Stimulated activated CD4-positive, alpha-beta T cell treated with anti-CD3 and anti-CD28 coated beads, Interleukin-15, amount 100 ng/mL, for 48 hours (primary cell): ENCODE measurements at places on chromosomes 2 and 18.
A peak's percentile ranks its signal among the peaks of the same experiment; 100 is the strongest.

GRCh38 chr2:49827366-49827765, 673.1 kb upstream of the FSHR start:
- no peak for DNase-seq

- no peak for DNase-seq
These were observed 446.8 kb downstream of the EIPR1 start for GRCh38 chr2:2930841-2931240.

- no peak for DNase-seq
These were observed 12.4 kb downstream of the EHD3 start for GRCh38 chr2:31246184-31246852.

GRCh38 chr18:13372531-13372951, 154.0 kb downstream of the LDLRAD4 start:
- DNase-seq: no peak

DNA sequence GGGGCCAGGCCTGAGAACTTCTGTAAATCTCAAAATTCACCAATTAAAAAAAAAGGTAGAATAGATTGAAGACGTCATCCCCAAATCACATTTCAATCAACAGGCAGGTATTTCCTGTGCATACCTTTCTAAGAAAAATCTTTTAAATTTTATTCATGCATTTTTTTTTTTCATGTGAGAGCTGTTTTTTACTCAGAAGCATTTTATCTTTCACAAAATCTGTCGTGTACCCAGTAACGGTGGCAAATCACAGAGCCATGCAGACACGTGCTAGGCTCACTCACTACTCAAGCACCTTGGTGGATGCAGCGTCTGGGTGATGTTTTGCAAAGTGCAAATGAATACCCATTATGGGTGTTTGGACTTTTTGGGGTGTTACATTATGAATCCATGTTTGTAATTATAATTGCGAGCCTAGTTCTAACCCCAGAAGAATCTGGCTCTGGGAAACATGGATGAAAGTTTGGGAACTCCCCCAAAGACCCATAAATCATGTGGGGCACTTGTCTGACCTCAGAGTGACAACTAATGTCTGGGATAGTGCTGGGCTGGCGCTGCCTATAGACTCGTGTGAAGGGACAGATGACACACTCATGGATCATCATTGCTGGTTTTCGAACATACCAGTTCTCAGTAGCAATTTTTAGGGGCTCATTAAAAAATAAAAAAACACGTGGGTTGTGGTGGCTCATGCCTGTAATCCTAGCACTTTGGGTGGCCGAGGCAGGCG, 335.2 kb downstream of the LPIN1 start:
- no peak for DNase-seq

DNA sequence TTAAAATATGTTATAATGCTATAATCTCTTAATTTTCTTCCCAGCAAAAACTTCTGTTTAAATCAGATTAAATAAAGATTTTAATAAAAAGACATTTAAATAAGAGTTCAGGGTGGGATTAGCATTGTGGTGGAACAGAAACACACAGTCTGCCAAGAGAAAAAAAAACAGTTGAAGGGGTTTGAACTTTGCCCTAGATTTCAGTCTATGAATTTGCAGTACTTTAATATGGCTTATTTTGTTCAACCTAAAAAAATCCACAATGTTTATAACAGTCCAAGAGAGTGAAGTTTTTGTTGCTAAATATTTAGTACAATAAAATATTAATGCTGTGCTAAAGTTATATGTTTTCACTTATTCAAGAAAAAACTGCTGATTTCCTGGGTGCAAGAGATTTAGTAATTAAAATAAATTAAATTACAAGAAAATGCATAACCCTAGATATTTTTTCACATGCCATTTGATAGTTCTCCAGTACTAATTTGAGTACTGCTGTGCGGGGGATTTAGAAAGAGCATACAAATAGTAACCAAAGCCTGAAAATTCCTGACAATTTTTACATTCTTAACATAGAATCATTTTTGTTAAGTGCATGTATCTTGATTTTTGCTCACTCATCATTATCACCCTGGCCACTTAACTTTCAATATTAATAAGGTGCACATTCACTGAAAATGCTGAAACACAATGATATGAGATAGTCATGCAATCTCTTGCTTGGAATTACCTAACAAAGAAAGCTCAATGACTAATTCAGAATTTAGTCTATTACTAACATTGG, 52.6 kb downstream of the SLC40A1 start:
- no peak for DNase-seq

DNA sequence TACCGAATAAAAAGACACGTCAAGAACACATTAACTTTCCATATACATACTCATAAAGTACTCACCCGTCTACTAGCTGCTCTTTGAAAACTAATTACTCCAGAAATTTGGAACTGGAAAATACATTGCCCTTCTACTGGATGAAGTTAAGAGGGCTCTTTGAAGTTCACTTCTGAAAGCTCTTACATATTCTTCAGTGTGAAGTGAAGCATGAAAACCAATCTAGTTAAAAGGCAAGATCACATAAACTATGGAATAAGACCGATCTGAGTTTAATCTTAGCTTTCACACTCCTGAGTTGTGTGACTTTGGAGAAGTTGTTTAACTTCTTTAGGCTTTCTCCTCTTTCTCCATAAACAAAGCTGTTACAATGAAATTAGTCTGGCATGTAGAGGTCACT, 38.5 kb downstream of the REV1 start:
- no peak for DNase-seq

- no peak for DNase-seq
These were observed 185.1 kb downstream of the LOXHD1 start for GRCh38 chr18:46471809-46472498.

DNA sequence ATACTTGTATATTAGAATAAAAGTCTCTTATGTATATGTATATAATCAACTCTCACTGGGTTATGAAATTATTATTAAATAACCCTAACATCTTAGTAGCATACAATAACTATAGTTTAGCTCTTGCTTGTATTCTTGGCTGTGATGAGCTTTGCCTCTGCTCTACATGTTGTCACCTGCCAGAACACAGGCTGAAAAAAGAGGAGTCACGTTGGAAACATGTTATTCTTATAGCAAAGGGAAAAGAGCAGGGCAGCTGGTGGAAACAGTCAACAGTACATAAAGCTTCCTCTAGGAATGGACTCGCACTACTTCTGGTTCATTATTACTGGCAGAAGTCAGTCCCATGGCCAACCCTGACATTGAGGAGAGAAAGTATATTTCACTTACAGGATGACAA, 362.0 kb upstream of the KYNU start:
- no peak for DNase-seq

- no peak for DNase-seq
These were observed 325.8 kb downstream of the CCDC178 start for GRCh38 chr18:33114749-33115148.

DNA sequence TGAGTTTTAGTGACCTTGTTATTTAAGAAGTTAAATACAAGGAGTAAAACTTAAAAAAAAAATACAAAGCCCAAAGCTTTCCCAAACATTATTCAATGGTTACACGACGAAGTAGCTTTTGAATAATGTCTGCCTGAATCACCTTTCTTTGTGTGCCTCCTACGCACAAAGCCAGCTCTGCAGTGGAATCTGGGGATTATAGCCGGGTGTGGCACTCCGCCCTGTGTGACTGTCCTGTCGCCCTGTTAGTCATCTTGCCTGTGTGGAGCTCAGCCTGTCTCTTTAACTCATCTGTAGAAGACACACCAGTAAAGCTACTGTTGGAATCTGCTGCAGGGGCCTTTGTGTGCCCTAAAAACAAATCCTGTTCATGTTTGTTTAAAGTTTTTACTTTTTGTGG, 79.4 kb upstream of the TCF7L1 start:
- no peak for DNase-seq

- no peak for DNase-seq
These were observed 1160.1 kb downstream of the RPIA start for GRCh38 chr2:89851583-89851905.

- no peak for DNase-seq
These were observed 35.4 kb upstream of the DYNC1I2 start for GRCh38 chr2:171651667-171652415.

GRCh38 chr2:50729306-50730049, 302.5 kb downstream of the NRXN1 start:
- no peak for DNase-seq

DNA sequence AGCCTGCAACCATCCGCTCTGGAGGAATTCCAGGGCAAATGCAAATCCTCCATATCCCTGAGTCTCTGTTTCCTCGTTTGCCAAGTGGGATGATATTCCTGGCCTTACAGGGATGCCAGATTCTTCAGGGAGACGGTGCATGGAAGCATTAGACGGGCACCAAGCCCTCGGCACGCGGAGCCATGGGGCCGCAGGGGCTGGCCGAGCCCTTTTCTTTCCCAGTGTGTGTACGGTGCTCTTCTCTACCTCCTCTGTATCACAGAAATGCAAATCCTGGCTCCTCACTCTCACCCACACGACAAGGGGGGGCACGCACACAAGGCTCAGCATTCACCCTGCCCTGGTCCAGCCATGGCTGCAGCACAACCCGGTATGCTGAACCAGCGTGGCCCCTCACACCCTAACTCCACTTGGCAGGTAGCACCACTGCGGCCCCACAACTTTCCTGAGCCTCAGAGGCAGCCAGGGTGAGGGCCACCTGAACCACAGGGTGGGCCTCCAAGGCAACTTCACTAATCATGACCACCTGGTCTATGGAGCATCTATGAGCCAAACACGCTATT, 64.1 kb upstream of the SALL3 start:
- no peak for DNase-seq

- DNase-seq: no peak
These were observed 504.8 kb downstream of the PIK3C3 start for GRCh38 chr18:42459873-42460272.

DNA sequence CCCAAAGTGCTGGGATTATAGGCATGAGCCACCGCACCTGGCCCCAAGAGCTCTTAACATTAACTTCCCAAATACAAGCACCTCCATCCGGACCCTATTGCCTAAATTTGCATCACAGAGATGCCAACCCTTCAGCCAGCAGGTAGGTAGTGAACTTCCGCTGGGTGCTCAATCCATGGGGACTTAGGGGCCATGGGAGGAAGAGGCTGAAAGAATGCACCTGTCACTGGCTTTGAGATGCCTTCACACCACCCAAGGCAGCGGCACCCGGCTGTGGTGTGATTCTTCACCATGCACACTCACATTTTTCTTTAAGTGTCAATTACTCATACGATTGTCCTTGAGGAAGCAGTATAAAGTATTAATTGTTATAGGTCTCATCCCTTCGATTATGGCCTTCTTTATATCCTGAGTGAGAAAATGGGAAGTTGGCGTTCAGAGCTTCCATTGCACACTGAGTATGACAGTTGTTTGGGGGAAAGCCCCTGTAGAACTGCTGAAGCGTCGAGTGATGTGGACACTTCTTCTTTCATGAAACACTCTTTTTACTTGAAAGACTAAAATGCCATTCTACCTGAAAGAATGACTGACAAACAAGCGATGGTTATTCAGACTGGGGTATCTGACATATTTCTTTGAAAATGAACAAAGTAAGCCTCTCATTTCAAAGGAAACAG, 51.8 kb upstream of the BIN1 start:
- no peak for DNase-seq

GRCh38 chr2:119251652-119252051, 28.0 kb downstream of the STEAP3 start:
- no peak for DNase-seq

- DNase-seq: no peak
These were observed 57.5 kb upstream of the CXCR4 start for GRCh38 chr2:136175466-136175865.

DNA sequence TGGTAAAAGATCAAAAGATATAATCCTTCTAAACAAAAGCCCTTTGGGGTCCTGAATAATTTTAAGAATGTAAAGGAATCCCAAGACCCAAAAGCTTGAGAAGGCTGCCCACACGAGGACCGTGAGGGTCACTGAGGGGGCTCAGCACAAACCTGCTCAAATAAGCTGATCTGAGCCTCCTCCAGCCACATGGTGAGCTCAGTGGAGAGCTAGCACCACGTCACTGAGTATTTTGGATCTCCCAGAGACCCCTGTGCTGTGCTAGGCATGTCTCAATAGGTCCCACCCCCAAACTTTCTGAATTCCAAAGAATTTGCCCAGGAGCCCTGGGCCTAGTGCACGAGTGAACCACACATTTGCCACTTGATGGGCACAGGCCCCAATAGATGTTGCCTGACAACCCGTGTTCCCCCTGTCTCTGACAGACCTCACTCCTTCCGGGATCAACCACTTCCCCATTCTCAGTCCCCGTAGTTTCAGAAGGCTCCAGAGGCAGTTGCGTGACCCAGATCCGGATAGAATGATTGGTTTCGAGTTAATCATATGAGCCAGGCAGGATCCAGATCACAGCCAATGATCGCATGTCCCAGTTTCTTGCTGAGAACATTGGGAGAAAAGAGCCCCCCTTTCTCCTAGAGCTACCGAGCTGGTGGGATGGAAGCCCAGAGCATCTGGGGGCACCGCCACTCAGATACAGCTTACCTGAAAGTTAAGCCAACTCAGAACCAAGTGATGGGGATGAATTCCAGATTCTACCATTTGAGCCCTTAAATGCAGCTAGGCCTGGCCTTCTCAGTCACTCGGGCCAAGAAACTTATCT, 203.8 kb downstream of the TNS1 start:
- DNase-seq: no peak

GRCh38 chr2:189662669-189663226, 1.5 kb downstream of the ASNSD1 start:
- no peak for DNase-seq

DNA sequence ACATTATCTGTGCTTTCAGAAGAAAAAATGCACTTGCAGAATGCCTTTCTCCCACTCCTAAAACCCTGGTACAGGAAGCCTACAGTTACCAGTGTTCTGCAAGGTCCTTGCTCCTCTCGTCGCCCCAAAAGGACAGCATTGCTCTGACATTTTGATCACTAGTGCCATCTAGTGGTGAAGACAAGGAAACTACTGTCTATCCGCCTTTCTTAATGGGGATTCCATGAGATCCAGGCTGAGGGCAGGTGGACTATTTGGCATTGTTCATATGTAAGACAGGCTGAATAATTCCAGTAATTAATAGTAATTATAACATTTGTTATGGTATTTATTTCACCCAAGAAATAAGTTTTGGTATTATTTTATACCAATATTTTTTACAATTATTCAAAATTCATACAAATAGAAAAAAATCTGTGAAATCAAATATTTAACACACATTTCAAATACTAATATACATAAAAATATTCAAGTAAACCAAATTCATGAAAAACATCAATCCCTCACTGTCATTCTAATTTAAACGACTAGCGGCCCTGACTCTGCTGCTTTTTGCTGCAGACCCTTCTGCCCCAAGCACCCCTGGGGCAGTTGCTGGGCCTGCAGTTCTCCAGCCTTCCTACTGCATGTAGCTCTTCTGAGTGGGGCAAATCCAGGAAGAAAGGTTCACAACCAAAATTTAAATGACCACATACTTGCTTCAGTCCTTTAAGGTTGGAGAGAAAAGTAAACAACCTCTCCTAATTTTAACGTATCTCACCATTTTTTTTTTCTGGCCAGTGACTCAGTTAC, 19.0 kb downstream of the TPGS2 start:
- peak; percentile 2 for DNase-seq

- no peak for DNase-seq
These were observed 8.7 kb upstream of the INPP1 start for GRCh38 chr2:190334479-190335224.
